Activated T-helper 1 cell treated with Interleukin-2 at 50 U/mL for 16 hours (primary cell): ENCODE measurements at places on chromosomes 11 and 22.

- DNase-seq = no peak
These were observed 104.6 kb upstream of the FGF3 start for GRCh38 chr11:69923641-69924307.

GRCh38 chr11:128210148-128210940, 377.0 kb downstream of the ETS1 start:
- DNase-seq = no peak

DNA sequence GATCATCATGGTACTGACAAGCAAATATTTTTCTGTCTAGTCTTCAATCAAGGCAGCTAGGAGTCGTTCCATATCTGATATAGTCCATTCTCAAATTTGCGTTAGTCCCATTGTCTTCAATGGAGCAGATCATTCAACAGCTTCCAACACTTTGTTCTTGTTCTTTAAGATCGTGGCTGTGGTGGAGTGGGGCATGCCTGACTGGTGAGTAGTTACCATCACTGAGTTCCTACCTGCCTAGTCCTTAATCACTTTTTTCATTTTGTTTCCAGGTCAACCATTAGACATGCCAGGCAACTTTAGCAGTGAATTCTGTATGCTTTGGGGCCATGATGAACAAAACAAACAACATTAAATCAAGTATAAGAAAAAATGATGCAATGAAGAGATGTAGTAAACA, 693.1 kb upstream of the KIRREL3 start:
- DNase-seq = no peak

- no peak for DNase-seq
These were observed 18.8 kb upstream of the MAML2 start for GRCh38 chr11:96361778-96362177.

GRCh38 chr11:1204381-1205101, 18.3 kb upstream of the MUC5B start:
- DNase-seq = no peak

DNA sequence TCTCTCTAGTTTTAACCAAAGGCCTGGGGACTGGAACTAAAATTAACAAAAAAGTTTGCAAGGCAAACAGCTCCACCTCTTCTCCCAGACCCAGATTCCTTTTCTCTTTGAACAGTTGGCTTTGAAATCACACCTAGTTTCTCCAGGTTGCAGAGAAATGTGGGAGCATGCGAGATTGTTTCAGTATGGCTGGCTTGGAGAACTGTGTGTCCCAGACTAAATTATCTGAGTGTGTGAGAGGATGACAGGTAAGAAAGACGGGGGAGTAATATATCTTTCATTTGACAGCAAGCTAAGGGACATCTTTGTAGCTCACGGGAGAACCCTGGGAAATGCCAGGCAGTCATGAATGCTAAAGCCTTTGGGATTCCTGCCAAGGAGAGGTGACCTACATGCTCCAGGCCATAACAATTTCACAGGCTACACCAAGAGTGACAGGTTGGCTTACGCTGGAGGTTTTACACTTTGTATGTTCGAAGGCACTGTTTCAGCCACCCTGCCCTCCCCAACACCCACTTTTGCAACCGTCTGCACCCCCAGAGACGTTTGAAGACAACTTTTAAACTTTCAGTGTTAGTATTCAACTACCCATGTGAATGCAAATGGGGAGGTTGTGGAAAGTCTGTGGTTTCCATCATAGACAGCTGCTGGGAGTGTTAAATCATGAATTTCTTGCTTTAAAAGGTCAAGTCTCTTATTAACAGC, 109.3 kb upstream of the SNX19 start:
- DNase-seq = no peak

GRCh38 chr22:41247703-41248102, 7.0 kb upstream of the CHADL start:
- DNase-seq = no peak

GRCh38 chr11:33976495-33977199, 74.9 kb upstream of the CAPRIN1 start:
- DNase-seq = no peak

- DNase-seq = no peak
These were observed 1.2 kb downstream of the DPAGT1 start for GRCh38 chr11:119100246-119100970.

DNA sequence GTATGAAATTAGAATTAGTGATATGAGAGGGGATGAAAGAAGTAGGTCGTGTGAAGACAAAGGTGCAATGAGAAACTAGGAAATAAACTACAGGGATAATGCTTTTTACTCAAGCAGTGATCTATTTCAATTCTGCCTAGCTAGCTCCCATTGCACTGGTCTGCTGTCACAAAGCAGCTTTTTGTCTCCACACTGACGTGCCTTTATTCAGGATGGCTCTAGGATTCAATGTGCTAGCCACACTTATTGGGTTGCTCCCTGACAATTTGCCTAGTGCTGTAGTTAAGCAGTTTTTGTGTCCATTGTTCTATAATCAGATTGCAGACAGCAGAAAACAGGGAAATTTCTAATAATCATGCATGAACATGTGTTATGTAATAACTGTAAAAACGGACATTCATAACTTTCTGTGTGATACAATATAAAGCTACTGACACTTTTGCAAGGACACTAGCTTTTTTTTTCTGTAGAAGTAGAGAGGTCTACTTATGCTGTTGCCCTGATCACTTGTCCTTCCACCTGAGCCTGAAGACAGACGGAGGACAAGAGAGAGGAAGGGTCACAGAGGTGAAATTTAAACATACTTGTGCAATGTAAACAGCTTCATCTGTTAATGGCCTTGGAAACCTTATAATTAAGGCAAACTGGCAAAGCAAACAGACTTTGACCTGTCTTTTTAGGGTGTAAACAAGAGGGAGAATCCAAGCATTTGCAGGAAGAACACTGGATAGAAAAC, 269.6 kb downstream of the LRRC4C start:
- DNase-seq = no peak

- no peak for DNase-seq
These were observed 40.6 kb downstream of the OR4D9 start for GRCh38 chr11:59551659-59552521.

- no peak for DNase-seq
These were observed 752.9 kb downstream of the CNTN5 start for GRCh38 chr11:99773646-99774045.
